GM12891 (cell line): ENCODE measurements at places on chromosomes 6 and 20.

DNA sequence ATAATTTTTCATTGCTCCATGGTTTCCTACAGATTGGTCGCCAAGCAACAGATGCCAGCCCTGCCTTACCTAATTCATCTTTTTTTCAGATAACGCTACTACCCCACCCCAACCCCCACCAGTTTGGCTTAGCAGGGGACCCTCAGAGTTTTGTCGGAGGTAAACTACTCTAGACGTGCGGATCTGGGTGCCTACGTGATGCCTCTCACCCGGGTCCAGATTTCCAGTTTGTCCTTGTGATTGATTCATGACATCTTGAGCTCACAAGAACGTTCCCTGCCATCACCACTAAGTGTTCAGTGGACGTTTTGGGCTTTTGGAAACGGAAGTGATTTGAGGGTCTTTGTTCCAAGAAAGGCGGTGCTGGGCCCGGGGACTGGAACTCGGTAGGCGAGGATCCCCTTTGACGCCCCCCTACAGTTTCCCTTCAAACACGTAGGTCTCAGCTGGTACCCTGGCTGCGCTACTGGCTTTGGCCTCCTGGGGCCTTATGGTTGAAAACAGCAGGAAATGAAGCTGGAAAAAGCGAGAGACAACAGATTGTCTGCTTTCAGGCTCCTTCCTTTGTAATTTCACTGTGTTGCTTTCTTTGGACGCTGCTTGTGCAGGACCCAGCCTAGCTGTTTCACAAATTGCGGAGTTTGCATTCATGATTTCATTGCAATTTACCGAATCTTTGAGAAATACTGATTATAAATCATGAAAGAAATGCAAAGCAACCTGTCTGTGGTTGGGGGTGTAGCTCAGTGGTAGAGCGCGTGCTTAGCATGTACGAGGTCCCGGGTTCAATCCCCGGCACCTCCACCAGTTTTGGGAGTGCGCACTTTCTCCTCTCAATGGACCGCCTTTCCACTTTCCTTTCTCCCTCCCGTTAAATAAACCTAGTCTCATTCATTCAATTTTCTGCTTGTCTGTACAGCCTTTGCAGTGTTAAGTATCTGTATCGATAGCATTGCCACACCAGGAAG is 81.0 kb downstream of the GPX5 start:
- peak; percentile 39 for DNase-seq

DNA sequence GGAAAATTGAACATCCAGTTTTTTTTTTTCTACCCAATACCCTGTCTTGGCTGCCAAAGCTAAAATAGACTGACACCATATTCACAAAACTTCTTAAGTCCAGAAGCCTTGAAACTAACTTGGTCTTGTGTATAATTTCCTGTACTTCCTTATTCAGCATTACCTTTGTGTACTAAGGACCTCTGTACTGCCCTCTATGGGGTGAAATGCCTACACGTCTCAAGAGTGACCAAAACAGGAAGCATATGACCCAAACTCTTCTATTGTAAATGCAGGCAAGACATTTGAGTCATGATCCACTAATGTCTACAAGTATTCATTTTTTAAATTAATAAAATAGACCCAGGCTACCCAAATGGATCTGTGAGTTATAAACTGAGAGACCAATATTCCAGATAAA is 50.4 kb downstream of the HMGCLL1 start:
- no peak for DNase-seq

DNA sequence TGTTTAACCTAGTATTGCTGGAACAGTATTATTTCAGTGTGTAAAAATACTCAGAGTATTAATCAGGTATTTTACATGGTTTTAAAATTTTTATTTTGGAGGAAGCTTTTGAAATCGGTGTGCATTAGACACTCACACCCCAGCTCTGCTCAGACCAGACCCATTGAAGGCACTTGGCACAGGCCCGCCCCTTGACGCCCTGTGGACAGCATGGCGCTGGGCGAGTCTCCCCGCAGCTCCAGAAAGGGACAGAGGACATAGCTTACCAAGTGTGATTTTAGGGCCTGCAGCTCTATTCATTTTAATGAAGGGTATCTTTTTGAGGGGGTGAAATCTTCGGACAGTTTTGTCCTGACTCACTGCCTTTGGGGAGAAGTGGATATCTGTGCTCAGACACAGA is 164.5 kb downstream of the CDH4 start:
- DNase-seq: no peak

DNA sequence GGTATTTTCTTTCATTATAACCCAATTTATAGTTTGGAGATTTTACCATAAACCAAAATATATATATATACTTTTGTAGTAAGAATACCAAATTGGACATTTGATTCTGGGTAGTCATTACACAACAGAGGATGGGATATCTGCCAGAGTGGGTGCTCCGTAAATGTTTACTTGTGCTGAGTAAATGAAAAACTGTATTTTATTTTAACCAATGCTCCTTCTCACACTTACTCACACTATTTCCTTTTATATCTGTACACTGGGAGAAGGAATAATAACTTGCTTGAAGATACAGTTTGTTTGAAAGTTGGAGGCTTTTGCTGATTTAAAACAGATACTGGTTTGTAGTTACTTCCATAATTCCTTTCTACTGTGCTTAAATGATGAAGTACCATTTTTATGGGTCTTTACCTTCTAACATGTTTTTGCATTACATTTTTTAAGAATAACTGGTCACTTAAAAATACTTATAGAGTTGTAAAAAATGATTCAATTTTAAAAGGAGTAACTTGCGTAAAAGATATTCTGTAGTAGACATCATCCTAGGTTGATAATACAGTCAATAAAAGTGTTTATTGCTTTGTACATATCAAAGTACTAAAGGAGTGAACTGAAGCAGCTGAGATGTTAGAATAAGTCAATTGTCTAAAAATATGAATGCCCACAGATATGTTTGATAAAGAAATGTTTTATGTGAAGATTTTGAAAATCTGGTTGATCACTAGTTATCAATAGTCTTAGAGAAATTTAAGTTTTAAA is 411.7 kb downstream of the UTRN start:
- DNase-seq: no peak

DNA sequence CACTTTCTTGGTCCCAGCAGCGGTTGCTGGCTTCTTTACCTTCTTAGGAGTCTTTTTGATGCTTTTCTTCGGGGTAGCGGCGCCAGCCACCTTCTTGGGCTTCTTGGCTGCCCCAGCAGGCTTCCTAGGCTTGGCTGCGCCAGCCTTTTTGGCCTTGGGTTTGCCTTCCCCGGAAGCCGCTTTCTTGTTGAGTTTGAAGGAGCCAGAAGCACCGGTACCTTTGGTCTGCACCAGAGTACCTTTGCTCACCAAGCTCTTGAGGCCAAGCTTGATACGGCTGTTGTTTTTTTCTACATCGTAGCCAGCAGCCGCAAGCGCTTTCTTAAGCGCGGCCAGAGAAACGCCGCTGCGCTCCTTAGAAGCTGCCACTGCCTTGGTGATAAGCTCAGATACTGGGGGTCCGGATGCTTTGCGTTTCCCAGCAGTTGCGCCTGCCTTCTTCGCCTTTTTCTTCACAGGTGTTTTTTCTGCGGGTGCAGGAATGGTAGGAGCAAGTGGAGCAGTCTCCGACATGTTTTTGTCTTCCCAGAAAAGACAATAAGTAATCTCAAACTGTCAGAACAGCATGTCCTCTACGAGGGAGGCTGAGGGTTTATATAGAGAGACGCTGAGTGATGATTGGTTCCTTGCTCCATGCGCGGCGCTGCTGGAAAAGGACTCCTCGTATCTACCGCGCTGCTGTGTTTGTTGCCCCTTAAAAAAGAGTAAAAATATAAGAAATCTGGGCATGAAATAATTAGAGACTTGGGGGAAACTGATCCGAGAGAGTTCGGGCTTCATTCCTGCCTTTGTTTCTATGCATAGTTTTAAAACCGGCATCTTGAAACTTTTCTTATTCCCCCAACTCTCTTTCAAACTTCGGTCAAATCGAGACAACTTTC is 130.3 kb upstream of the BTN3A2 start:
- DNase-seq: no peak

GRCh38 chr6:36142971-36143838 is 12.9 kb downstream of the MAPK13 start:
- no peak for DNase-seq

GRCh38 chr6:95679981-95680380 is 102.6 kb downstream of the MANEA start:
- no peak for DNase-seq

DNA sequence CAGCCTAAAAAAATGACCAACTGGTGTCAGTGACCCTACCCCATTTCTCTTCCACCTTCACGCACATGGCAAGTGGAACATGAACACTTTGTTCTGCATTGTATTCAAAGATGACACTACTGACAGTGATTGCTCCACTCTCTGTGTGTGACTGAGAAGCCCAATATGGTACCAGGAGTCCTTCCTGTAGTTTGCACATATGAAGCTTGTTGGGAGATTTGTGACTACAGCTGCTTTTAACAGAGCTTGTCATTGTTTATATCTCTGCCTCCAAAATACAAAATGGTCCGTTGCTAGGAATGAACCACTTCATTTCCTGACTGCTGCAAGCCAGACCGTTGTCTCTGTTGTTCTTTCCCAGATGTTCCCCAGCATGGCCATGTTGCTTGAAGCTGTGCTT is 140.3 kb upstream of the TCF21 start:
- no peak for DNase-seq

GRCh38 chr6:11043961-11044711 is at the start of gene ELOVL2:
Gene ELOVL2, minus strand, starts transcription at chr6:11044305. Its CDS starts 75 bp downstream, at chr6:11044230.
- peak; percentile 43 for DNase-seq

DNA sequence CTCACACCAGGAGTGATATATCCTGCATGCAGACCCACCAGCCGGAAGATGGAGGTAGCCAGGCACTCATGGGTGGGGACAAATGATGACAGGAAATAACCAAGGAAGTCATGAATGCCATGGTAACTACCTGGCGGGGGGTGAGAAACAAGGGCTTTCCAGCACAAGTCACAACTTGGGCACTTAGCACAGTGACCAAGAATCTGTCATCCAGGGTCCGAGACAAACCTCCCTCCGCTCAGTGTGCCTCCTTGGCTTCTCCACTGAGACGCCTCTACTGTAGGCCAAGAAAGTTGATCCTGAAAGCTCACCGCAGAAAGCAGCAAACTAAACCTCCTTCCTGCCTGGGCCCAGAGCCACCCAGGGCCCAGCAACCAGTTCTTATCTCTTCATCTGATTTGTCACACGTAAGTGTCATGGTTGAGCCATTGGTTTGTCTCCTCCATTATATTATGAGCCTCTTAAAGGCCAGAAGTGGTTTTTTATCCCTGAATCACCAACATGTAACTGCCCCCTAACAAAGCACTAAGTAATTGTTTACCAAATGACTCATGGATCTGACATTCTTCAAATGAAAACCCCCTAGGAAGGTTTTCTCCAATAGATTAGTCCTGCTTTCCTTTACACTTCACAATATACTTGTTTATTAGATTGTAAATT is 84.3 kb upstream of the TAB2 start:
- DNase-seq: no peak

- DNase-seq: peak; percentile 25
Measured at GRCh38 chr20:50930976-50931305, 296 bp downstream of the ADNP start.

DNA sequence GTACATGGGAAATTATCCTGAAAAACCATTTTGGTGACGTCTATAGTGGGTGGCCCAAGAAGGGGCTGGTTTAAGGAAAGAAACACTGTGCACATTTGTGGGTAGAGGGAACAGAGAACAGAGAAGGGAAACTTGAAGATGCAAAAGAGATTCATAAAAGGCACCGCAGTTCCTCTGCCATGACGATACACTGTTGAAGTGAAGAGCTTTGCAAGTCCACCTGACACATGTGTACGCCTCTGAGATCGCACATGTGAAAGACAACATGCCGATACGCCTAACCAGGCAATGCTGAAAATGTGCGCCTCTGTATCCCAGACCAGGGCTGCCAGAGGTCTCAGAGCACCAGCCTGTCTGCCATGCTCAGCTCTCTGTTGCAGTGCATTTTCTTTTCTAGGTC is 180.9 kb downstream of the KIF16B start:
- DNase-seq: peak; percentile 14

DNA sequence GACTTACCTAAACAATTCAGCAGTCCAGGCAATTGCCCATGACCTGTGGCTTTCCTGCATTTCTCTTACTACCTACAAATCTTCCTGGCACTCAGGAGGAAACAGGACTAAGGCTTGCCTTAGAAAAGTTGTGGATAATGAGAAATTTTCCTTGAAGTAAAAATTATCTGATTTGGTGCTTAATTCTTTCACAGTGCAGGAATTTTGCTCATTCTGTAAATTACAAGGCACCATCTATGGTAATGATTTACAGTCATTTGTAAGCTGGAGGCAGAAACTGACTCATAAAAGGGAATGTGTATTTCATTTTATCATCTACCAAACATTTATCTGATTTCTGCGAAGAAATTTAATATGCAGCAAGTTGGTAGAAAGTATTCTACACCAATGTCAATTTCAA is 211.5 kb upstream of the FKBP1C start:
- no peak for DNase-seq

DNA sequence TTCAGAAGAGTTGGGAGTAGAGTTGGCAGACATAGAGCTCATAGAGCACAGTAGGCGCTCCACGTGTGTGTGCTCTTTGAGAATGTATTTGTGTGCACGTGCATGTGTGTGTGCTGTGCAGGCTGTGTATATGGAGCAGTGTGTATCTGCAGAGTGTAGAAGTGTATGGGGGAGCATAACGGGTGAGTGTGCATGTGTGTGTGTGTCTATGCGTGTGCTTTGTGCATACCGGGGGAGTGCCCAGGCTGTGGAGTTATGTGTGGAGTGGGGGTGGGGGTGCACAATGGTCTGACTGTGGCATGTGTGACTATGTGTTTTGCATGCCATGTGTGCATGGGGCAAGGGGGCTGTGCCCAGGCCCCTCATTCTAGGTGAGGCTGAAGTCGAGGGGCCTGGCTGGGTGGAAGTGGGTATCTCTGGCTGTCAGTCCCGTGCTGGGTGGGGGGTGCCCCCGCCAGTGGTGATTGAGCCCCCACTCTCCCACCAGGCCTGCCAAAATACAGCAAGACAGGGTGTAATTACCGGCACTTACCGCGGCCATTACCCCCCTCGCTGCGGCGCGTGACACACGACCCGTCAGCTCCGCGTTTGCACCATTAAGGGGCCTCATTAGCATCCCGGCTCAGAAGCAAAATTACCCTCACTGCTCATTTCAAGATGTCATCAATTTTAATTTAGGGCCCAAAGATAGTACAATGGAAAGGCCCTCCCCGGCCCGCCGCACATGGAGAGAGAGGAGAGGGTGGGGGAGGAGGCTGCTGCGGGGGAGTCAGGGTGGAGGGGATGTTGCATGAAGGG is 39.1 kb downstream of the MDFI start:
- DNase-seq: no peak
